ENCODE measurements at places on chromosomes 7 and 10.

DNA sequence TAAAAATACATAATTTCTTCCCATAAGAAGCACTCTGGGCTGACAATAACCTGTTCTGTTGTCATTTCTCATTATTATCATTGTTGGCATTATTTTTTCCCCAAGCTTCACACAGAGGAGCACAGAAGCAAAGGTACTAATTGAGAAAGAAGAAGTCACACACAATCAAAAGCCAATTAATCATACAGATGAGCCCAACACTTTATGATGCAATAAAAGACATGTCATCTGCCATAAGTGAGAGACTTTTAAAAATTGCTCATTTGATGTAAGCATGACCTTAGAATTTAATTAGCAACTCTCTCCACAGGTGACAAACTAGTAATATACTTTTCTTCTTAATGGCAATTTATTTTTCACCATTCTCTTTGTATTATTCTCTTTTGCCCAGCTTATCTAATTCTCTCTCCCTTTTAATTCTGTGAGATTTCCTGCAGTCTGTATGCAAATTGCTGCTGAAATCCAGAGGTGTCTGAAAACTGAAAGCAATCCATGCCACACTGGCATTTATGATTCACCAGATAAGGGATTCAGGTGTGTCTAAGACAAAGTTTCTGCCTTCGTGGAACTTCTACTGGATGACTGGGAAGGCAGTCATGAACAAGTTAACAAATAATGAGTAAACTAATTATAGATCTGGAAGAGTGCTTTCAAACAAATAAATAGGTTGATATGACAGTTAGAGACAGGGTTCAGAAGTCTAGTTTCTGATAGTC, 203.5 kb downstream of the CHCHD3 start:
- no peak for DNase-seq

GRCh38 chr10:26468700-26469099, 30.6 kb downstream of the APBB1IP start:
- no peak for DNase-seq

- no peak for DNase-seq
These were observed 61.0 kb downstream of the ARHGAP12 start for GRCh38 chr10:31867646-31868045.

- peak; percentile 51 for DNase-seq
These were observed 182.9 kb downstream of the HTR7 start for GRCh38 chr10:90674928-90675327.

- no peak for DNase-seq
These were observed 36.9 kb downstream of the WASL start for GRCh38 chr7:123711832-123712293.

GRCh38 chr7:12722136-12722535, 34.7 kb downstream of the ARL4A start:
- DNase-seq: no peak

DNA sequence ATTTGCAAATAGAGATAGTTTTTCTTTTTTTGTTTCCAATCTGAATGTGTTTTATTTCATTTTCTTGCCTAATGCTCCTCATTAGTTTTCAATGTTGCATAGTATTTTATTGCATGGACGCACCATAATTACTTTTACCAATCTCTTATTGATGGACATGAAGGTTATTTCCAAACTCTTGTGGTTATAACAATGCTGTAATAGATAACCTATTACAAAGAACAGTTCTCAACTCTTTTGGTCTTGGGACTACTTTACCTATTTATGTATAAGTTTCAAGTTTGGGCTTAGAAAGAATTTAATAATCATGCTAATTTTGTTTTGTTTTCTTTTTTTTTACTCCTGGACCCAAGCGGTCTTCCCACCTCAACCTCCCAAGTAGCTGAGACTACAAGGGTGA, 7.0 kb downstream of the SHLD2 start:
- no peak for DNase-seq

DNA sequence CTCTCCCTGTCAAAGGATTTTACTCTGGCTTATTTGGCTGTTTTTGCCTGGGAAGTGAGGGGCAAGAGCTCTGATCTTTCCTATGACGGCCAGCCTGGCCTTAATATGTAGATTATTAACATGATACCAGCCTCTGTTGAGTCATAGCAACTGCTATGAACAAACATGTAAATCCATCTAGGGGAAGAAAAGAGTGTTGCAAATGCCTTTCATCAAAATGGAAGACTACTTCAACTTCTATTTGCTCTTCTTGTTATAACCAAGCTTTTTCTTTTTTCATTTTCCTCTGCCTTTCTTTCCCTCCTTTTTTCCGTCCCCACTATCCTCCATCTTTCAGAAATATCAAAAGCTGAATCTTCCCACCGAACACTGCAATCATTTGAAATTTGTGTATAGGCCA, 46.6 kb downstream of the BTRC start:
- DNase-seq: no peak

DNA sequence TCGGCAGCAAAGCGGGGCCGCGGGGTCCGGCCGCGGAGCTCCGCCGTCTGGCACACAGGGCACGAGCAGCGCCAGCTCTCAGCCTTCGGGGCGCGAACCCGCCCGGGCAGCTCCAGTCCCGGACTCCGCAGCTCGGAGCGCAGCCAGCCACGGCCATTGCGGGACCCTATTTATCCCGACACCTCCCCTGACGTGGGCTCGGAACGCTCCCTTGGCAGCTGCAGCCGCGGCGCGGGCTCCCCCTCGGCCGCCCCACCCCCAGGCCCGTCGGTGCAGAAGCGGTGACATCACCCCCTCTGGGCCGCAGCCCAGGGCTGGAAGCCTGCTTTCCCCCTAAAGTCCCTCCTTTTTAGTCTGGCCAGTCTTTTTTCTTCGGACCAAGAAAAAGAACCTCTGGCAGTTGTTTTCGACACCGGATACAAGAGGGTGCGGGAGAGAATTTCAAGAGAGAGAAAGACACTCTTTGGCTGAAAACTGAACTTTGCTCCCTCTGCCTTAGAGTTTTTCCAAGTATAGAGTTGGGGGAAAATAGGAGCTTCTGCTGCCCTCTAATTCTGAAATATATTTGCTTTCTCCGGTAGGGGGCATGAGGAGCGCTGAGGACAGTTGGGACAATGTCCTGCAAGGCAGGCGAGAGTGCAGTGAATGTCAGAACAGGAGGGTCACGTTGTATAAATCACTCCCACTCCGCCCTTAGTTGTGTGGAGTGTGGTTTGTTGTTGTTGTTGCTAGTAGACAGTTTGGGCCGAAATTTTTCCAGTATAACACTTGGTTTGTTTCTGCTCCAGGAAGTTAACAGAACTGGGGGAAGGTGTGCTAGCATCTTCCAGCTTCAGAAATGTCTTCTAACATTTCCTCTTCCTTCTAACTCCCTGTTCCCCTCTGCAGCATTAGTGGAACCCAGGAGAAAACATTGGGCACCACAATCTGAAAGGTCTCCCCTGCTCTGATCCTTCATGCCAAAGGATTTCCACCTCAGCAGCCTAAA, at the start of gene SFRP4:
TSS of gene SFRP4 (minus strand) at position 145 of the 988 bp plus-strand sequence. CDS start 280 bp downstream, outside the sequence.
- peak; percentile 67 for DNase-seq

DNA sequence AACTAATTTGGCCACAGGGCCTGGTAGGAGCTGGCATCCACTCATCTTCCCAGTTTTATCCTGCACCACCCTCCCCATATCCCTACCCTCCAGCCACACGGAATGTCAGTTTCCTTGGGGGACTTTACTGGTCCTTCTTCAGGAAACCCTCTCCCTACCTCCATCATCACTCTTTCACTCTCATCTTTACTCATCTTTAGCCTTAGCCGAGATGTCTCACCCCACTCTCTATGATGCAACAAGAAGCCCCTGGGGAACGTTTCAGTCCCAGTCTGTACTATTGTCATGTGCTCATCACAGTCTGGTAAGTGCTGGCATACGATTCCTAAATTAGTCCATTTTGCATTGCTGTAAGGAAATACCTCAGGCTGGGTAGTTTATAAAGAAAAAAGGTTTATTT, 34.9 kb upstream of the TMEM248 start:
- DNase-seq: no peak

DNA sequence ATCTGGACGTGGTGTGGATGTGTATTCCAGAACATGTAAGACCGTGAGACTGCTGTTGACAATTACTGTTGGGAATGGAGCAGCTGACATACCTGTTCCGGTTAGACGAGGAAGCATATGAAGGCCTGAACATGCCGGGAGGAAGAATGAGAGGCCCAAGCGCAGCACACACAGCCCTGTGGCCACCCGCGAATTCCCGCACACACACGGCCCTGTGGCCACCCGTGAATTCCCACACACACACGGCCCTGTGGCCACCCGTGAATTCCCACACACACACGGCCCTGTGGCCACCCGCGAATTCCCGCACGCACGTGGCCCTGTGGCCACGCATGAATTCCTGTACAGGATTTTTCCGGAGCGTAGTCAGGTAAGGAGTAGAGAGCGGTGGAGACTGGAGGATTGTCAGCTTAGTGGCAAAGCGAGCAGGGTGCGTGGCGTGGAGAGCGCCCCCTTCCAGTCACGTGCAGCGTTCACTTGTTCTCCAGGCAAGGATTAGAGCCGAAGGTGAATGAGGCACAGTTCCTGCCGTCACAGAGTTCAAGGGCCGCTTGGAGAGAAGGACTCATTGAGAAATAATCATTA, 9.5 kb upstream of the SUN1 start:
- DNase-seq: no peak

GRCh38 chr7:13742811-13743210, 246.7 kb downstream of the ETV1 start:
- peak; percentile 40 for DNase-seq

DNA sequence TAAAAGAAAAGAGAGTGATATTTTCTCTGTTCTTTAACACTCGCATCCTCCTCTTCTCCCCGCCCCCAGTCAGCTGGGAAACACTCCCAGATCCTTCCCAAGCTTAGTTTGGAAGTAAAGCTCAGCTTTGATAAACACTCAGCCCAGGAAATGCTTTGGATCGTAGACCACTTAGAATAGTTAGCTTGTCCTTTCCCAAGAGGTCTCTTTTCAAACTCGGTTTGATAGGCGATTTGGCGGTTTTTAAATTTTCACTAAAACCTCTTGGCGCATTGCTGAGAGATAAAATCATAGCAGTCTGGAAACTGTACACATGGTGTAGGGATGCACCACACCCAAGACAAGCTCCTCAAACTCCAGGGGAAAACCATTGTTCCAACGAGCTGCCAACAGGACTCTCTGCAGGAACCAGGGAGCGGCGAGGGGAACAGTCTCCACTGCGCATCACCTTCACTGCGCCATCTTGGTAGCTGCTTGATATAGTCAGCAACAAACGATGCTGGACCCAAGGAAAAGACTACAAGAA, 22.3 kb downstream of the SMURF1 start:
- no peak for DNase-seq

GRCh38 chr10:96493871-96494525, 19.7 kb downstream of the TLL2 start:
- no peak for DNase-seq

GRCh38 chr10:113712755-113713639, 33.3 kb downstream of the CASP7 start:
- DNase-seq: no peak

DNA sequence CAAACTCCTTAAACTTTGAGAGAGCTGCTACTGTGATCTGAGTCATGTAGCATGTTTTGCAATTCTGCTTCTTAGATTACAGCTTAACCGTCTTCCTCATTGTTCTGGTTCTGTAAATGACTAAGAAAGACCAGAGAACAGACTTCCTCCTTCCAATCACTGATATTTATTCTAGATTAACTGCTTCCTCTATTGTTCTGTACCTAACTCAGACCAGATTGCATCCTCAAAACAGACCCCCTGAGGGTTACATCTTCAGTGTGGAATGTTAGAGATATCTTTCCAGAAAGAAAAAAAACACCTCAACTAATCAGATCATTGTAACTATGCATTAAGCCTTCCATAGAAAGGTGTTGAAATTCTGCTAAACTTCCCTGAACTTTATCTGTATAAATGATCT, 5.7 kb upstream of the PIP start:
- DNase-seq: peak; percentile 76

DNA sequence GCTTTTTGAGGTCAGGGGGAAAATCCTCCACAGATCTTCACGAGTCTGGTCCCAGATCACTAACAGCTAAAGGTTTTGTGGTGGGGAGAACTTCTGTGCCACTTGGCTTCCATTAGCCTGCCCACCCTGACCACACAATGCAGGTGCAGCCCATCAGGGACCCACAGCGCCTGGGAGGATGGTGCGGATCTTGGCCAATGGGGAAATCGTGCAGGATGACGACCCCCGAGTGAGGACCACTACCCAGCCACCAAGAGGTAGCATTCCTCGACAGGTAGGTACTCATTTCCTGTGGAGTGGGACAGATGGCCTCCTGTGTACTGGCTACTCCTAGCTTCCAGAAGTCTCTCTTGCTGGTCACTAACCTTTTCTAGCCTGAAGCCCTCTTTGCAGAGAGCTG, 1.5 kb downstream of the FAM241B start:
- DNase-seq: no peak

- DNase-seq: no peak
These were observed 130.5 kb downstream of the RALA start for GRCh38 chr7:39753823-39754325.

- no peak for DNase-seq
These were observed 78.8 kb upstream of the VOPP1 start for GRCh38 chr7:55651057-55651456.

GRCh38 chr10:47295411-47295810, 4.6 kb upstream of the GDF10 start:
- DNase-seq: no peak

GRCh38 chr10:101114646-101115045, 16.5 kb upstream of the TLX1 start:
- no peak for DNase-seq

- no peak for DNase-seq
These were observed 56.6 kb upstream of the TRUB1 start for GRCh38 chr10:114881417-114881816.

DNA sequence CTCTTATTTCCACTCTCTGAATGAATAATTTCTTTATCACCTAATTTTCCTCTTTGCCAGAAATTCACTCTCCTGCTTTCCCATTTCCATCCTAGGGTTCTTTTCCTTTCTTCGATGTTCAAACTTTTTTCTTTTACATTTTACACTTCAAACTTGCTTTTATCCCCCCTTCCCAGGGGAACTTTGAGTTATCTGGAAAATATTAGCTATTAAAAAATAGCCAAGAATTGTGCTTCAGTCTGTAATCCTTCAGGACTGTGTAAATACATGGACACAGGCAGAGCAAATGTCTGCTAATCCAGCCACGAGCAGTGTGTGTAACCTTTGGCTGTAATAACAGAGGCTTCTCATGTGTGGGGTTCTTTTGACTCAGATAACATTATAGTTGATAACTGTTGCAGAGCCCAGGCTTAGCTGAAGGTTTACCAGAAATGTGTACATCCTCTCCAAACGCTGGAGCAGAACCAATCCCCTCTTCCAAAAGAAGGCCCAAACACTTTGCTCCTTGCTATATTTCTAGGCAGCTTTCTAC, 4.6 kb downstream of the ASB4 start:
- no peak for DNase-seq

- DNase-seq: no peak
These were observed 9.5 kb upstream of the ASAH2 start for GRCh38 chr10:50260791-50261281.

GRCh38 chr10:69061305-69062161, 26.4 kb upstream of the SRGN start:
- peak; percentile 99 for DNase-seq
